ENCODE measurements at places on chromosomes 1 and 21.
A peak's percentile ranks its signal among the peaks of the same experiment; 100 is the strongest.

DNA sequence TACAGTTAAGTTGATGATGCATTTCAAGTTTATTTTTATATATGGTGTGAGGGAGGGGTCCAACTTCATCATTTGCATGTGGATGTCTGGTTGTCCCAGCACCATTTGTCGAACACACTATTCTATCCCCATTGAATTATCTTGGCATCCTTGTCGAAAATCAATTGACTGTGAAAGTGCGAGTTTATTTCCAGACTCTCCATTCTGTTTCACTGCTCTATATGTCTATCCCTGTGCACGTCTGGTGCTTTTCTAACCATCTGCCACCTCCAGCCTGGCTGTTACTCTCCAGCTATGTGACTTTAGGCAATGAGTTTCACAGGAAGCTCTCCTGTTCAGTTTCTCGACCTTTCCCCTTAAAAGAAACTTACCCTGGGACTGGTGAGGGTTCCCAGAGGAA lies 137.1 kb upstream of the KLHDC7A start:
- no peak for DNase-seq

GRCh38 chr1:155176544-155177071 lies 3.0 kb downstream of the TRIM46 start:
- DNase-seq = peak; percentile 89

- DNase-seq = no peak
Observed at GRCh38 chr1:30966690-30967369, 58.3 kb upstream of the SDC3 start.

DNA sequence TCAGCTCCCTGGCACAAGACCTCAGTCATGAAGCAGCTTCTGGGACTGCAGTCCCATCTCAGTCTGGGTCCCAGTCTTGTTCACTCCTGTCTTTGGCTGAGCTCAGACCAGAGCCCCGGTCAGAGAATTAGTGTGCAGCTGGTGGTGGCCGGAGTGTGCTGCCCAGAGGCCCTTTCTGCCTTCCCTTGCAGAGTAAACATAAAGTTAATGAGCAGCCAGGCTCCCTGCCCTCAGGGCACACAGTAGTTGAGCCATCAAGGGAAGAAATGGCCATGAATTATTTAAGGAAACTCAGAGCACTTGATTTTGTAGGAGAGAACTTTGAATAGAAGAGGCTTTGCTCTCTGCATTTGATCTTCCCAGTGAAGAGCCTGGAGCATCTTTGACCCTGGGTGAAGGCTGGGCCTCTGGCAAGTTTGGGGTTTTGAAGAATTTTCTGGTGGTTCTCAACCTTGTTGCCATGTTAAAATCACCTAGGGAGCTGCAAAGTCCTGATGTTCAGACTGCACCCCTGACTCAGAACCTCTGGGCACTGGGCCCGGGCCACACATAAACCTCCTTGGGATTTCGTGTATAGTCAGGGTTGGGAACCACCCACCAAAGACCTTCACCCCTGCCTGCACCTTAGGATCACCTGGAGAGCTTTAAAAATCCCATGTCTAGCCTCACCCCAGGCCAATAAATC lies 26.4 kb upstream of the SELENON start:
- DNase-seq = no peak

DNA sequence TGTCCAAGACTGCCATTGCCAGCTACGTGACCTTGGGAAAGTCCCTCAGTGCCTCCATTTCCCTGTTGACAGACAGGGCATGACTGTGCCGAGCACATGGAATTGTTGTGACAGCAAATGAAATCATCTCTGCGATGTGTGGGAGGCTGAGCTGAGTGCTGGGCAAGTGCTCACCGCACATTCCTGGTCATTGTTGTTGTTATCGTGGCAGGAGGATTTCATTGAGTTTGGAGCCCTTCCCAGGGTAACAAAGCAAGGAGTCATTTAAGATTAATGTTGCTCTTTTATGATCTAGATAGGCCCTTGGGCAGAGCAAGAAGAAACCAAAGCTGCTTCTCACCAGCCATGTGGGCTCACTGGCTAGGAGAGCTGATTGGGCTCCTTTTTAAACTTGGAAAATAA lies 39.6 kb upstream of the ITPKB start:
- no peak for DNase-seq
